ENCODE measurements at places on chromosomes 2 and 18.

GRCh38 chr2:234091432-234091879 lies 41.0 kb downstream of the SPP2 start:
- no peak for DNase-seq

- no peak for DNase-seq
Observed at GRCh38 chr18:12880541-12880910, 3.5 kb downstream of the PTPN2 start.

DNA sequence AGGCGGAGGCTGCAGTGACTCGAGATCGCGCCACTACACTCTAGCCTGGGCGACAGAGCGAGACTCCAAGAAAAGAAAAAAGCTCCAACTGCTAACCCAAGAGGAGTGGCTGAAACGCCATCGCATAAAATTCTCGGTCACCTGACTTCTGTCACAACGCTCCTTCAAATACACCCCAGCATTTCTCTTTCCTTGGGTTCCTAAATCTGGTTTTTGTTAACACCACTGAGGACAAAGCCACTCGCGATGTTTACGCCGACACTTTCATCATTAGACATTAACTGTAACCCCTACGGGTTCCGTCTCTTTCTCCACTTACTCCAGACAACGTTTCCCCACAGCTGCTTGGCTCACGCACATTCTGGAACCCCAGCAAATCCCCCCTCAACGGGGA lies 679 bp downstream of the CLK1 start:
- DNase-seq = peak; percentile 16

- DNase-seq = no peak
Observed at GRCh38 chr2:223537651-223538601, 64.2 kb downstream of the SCG2 start.

DNA sequence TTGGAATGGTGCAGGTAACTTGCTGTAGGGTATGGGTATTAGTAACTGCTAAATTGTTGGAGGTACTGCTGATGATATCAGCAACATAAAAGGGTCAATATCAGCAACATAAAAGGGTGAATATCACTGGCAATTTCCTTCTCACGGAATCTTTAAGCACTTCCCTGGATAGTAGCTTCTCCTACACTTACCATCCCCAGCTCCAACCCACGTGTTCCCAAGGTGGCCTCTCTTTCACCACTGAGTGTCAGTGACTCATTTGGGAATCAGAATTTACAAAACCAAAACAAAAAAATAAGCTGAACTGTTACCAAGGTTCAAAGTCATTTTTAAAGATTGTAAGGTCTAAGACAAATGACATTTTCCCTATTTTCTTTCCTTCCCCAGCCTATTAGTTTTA lies 70.8 kb downstream of the LRP2 start:
- no peak for DNase-seq

- DNase-seq = no peak
Observed at GRCh38 chr2:234905547-234906265, 46.1 kb upstream of the SH3BP4 start.

- DNase-seq = no peak
Observed at GRCh38 chr18:12783524-12783923, 80.7 kb downstream of the PSMG2 start.

DNA sequence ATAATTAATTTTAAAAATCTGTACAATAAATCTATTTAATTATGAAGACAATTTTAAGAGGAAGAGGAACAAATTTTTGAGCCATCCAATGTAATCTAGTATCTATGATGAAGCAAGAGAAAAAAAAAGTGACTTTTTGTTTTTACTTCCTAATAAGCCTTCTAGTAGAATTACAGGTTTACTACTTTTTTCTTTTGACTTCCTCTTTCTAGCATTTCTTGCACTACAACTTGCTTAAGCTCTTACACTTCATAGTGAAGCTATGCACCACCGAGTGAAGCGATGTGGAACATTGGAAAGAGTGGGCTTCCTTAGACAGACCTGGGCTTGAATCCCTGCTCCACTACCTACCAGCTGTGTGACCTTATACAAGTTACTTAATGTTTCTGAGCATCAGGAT lies 2.1 kb downstream of the SERPINB2 start:
- no peak for DNase-seq

- no peak for DNase-seq
Observed at GRCh38 chr2:8578335-8579244, 103.3 kb upstream of the ID2 start.

DNA sequence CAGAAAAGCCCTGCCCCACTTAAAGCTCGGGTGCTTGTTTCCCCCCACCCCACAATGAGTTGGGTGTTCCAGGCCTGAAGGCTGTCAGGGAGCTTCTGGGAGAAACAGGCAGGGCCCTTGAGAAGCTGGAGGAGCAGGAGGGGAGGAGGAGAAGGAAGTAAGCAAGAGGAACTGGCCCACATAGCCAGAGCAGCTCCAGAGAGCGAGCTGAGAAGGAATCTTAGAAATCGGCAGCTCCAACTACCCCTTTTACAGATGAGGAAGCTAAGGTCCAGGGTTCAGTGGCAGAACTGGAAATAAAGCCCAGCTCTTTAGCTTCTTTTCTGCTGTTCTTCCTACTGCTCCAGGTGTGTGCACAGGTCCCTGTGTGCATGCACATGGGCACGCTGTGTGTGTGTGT lies 12.7 kb upstream of the KCNK3 start:
- DNase-seq = no peak

GRCh38 chr2:20416723-20417122 lies 30.2 kb upstream of the RHOB start:
- DNase-seq = no peak

- DNase-seq = no peak
Observed at GRCh38 chr2:221554769-221555493, 17.2 kb downstream of the EPHA4 start.

All from heart right ventricle (tissue), 16 donors.